ENCODE measurements at places on chromosomes 2 and 18.

DNA sequence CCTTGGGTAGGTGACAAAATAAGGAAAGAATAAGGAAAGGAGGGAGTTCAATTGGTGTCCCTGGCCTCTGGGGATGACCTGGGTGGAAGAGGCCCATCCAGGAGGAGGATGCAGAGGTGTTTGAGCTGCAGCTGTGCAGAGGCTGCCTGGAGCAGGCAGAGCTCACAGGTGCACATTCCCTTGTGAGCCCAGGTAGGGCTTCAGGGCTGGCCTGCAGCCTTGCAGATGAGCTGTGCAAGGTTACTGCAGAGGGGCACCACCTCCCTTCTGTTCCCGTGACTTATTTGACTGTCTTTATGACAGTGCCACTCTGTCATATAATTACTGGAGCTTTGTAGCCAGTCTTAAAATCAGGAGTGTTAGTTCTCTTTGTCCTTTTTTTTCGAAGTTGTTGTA lies 263.2 kb upstream of the HS6ST1 start:
- no peak for DNase-seq

GRCh38 chr2:98541489-98541888 lies 66.8 kb downstream of the COA5 start:
- no peak for DNase-seq

DNA sequence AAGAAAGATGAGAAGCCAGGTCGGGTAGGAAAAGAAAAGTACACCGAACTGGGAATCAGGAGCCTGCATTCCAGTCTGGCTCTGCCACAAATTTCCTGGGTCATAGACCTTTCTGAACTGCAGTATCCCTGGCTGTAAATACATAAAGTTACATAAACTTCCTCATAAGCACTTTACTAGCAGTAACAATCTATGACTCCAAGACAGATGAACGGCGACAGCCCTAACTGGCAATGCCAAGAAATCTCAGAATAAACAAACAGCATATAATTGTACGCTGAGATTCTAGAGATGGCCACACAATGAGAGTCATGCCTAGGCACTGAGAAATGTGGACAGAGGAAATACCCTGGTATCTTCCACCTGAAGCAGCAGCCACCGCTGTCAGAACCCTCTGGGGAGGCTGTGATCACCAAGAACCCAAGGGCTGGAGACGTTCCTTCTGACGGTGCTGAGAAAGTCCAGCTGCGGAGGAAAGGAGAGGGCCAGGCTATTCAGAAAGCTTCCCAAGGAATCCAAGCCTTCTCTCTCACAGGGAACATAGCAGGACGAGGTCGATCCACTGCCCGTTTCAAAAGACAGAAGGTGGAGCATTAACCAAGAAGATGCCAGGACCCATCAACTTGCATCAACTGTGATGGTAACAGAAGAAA lies 89.3 kb upstream of the SLC66A3 start:
- no peak for DNase-seq

GRCh38 chr18:32391126-32391525 lies 79.6 kb downstream of the GAREM1 start:
- no peak for DNase-seq

DNA sequence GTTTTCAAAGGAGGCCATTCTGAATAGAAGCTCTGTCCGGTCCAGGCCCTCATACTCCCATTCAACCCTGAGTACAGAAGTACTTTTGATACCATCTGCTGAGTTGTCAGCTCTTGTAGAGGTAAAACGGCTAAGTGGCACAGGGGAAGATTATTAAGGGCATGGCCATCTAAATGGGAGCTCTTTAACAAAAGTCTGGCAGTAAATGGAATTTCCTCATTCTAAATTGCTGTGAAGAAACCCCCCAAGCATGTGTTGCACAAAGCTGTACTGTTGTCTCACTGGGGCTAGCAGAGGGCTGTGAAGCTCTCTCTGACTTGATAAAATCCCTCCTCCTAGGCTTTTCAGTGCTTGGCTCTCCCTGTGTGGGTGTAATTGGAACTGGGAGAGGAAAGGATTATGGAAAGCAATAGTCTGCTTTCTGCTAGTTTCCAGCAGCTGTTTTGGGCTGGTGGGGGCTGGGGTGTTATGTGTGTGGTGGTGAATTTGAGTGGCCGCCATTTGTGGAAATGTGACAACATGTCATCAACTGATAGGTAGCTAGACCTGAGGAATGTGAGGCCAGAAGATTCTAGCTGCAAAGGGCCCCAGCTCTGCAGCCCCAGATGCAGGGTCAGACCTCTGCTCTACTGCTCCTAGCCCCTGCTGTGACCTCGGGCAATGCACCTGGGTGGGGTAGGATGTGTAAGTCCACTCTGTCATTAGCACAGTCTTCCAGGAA lies 65.1 kb downstream of the MAP4K4 start:
- no peak for DNase-seq

GRCh38 chr18:2143636-2144035 lies 427.7 kb downstream of the METTL4 start:
- DNase-seq: no peak

GRCh38 chr2:26300234-26300925 lies 45.6 kb upstream of the SELENOI start:
- DNase-seq: peak; percentile 45

- DNase-seq: peak; percentile 13
Observed at GRCh38 chr2:41880561-41881243, 167.1 kb upstream of the PKDCC start.

DNA sequence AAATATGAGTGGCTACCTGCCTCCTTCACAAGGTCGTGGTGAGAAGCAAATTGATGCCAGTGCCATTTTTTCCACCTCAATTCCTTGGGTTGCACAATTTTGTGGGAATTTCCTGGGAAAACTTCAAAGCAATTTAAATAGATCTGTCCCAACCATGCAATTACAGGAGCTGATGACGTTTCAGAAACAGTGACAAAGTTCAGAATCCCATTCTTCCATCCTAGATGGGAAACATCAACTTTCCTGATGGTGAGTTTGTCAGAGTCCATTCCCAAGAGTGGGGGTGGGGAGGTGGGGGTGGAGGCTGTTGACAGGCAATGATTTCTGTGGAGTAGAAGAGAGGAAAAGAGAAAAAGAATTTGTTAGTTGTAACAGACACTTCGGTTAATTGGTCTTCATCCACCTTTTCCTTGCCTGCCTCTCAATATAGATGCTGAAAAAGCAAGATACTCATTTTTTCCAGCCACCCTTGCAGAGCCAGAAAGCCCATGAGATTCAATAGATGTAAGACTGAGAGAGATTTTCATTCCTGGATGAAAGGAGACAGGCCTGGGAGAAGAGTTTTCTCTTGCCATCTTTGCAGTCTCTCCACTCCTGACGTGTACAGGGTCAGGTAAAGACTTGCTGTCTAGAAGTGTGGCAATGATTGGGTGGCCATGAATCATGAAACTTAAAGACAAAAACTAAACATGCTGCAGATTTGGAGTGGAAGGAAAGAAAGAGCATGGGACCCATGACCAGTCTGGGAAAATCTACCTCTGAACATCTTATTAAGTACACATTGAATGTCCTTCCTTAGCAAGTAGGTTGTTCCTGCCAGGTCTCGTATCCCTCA lies 47.3 kb downstream of the SOCS6 start:
- DNase-seq: peak; percentile 85

DNA sequence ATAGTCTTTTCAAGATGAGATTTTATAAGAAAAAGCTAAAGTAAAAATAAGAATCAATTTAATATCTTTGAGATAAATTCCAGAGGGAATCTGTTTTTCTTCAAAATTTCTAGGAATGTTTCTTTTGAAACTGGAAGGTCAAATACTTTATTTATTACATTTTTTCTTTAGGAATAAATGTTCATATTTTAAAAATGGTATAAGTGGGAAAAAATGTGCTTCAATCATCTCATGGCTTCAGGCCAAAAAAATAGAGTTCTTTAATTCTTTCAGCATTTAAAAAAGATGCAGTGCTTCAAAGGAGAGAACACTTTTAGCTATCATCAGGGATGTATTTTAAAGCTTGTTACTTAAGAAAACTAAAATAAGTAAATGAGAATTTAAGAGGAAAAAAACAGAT lies 110.6 kb downstream of the NEB start:
- DNase-seq: no peak

DNA sequence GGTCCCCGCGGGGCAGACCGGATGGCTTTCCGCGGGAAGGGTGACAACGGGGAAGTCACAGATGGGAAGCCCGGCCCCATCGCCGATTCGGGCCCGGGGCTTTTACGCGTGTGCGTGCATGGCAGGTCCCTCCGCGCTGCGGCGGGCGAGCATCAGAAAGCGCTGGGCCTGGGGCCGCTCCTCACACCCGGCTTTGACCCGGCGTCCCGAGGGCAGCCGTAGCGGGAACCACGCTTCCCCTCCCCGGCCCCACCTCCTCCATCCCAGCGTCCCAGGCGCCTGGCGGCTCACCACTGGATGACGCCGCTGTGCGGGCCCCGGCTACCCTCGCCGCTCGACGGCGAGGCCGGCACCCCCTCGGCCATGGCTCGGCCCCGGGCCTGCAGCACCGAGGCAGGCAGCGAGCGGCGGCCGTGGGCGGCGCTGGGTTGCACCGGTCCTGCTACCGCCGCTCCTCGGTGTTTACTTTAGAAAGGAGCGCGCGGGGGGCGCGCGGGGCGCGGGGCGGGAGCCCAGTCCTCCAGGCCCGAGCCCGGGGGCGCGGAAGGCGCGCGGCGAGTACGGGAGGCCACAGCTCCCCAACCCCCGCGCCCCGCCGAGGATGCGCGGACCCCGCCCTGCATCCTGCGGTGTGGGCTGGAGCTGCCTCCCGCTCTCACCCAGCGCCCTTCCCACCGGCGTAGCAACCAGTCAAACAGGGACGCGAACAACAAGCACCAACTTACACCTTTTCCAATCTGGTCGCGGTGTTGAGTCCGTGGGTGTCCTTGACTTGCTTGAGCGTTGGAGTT lies 806 bp downstream of the RFX8 start:
- DNase-seq: no peak

GRCh38 chr18:75052475-75052874 lies 156.5 kb downstream of the PTGR3 start:
- DNase-seq: no peak

Measured in renal cortical epithelial cell (primary cell).